NCI-H774 (cell line): ENCODE measurements at places on chromosomes 1 and 21.
A peak's percentile ranks its signal among the peaks of the same experiment; 100 is the strongest.

DNA sequence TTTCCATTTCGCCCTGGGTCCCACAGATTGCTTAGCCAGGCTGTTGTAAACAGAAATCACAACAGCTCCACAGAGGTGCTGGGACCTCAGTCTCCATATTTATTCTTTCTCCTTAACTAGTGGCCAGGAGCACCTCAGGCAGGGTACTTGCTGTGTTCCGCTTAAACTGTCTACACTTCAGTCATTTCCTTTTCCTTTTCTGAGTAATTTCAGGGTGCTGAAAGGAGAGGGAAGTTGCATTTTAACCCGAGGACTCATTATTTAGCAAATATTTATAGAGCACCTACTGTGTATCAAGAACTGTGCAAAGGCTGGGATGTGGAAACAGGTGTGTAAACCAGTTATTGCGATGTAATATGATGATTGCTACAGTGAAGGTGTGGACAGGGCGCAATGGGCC, 41.9 kb downstream of the ACP6 start:
- DNase-seq: no peak

DNA sequence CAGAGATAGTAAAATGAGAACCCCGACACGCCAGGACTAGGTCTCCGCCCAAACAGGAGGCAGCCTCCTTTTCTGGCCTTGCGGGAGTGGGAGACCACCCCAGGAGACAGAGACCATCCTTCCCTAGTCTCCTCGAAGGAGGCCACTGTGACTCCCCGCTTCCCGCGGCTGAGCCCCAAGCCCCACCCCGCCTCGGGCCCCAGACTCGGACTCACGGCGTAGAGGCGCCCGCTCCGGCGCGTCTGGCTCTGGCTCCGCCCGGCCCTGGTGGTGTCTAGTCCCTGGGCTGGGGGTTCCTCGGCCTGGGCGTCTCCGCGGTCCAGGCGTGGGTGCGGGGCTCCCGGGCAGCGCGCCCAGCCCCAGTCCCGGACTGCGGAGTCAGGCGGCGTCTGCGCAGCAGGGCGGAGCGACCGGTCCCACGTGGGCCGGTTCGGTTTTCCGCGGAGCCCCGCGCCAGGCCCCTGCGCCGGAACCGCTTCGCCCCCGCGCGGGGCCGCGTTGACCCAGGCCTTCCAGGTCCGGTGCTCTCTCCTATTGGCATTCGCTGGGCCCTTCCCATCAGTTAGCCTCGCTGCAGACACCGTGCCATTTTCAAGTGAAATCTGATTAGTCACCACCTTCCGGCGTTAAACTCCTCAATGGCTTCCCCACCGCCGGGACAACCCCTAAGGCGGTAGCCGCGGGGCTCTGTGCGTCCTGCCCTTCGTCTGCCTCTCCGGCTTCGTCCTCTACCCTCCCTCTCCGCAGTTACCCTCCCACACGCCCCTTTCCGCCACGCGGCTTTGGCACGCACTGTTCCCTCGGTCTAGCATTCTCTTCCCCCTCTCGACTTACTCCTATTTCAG, at the start of gene C1orf216:
C1orf216 (minus strand) TSS at position 393 of the 845 bp plus-strand sequence. CDS start 2,563 bp downstream, outside the sequence.
- DNase-seq: peak; percentile 62

DNA sequence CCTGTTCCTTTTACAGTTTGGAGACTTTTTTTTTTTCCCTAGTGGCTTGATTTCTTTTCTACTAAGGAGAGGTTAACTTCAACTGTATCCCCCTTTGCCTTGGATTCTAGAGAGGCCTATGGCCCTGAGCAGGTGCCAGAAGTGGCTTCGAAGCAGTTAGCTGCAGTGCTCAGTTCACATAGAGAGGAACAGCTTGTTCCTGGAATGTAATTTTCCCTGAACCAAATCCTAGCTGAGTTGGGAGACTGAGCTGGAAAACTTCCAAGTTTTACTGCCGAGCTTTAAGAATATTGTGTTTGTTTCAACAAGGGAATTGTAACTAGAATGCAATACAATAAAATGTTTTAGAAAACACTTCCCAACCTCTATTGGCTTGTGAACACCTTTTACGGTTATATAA, 17.5 kb downstream of the RD3 start:
- DNase-seq: no peak

DNA sequence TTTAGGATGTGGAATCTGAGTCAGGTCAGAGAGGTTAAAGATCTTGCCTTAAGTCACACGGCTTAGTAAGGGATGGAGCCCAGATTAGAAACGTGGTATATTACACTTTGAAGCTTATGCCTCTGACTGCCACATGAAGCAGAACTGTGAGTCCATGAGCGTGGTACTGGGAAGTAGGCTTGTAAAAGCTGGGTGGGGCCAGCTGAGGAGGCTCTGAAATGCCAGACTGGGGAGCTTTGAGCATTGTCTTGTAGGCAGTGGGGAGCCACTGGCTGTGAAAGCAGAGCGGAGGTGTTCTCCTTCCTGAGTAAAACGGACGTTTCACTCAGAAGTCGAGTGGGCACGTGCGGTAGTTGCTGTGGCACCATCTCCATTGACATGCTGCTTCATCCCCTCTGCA, 72.6 kb upstream of the USP24 start:
- no peak for DNase-seq

GRCh38 chr1:24289937-24290595, 29.1 kb upstream of the GRHL3 start:
- DNase-seq: no peak

GRCh38 chr1:14238472-14239307, 359.8 kb upstream of the KAZN start:
- no peak for DNase-seq

GRCh38 chr1:108785880-108786279, 39.4 kb downstream of the STXBP3 start:
- no peak for DNase-seq

DNA sequence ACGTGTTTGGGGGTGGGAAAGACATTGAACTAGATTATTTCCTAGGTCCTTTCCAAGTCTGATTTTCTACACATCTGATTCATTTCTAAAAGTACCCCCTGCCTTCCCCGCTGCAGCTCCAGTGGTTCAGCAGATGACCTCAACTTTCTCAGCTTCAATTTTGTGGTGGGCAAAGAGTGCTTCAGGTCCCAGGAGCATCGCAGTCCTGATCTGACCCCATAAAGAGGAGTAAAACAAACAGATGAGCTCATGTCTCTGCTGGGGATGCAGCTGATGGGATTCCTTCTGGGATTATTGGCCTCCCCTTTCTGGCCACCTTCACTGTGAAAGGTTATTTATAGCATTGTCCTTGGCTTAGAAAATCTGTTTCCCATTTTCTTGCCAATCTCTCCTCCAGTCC, 337.0 kb upstream of the PLXNA2 start:
- no peak for DNase-seq

DNA sequence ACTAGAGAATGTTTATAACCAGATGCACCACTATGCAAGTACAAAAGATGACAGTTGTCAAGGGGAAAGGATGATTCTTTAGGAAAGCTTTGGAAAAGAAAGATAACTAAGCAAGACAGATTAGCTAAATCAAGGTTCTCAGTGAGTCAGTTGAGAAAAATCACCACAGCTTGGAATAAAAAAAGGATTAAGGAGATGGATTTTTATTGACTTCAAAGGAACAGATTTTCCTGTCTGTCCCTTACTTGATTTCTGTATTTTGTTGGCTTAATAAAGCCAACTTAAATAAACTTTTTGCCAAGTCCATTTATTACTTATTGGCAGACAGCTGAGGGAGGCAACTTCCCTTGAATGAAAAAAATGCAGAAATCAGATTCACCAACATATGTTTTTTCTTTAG, 93.9 kb downstream of the NR5A2 start:
- DNase-seq: no peak

GRCh38 chr1:63730211-63730610, 43.6 kb upstream of the ROR1 start:
- no peak for DNase-seq

- DNase-seq: no peak
These were observed 9.3 kb downstream of the SLC19A1 start for GRCh38 chr21:45532826-45533360.

GRCh38 chr1:114510274-114511031, 550 bp downstream of the TRIM33 start:
- peak; percentile 64 for DNase-seq
